ENCODE measurements at places on chromosomes 2 and 18. TPM values are rescaled to one million over a fixed set of nuclear protein-coding genes. Genes with fewer than 3 reads are reported as not detected.

The TRIM54 gene
- total RNA-seq: 0.17 TPM

The HOXD13 gene
- total RNA-seq: not detected

The CARF gene
- total RNA-seq: 7.5 TPM

The TMEM182 gene
- 3.4 TPM for total RNA-seq

The UNC80 gene
- total RNA-seq: not detected

The UGT1A5 gene
- 0.10 TPM for total RNA-seq

The MYO5B gene
- 25.5 TPM for total RNA-seq

The MPP4 gene
- total RNA-seq: not detected

The LBX2 gene
- 1.6 TPM for total RNA-seq

The DES gene
- 101 TPM for total RNA-seq

The CAPN14 gene
- 0.23 TPM for total RNA-seq

The CYS1 gene
- 0.93 TPM for total RNA-seq

The LRRC30 gene
- not detected for total RNA-seq

The SRD5A2 gene
- total RNA-seq: 0.09 TPM

The CKAP2L gene
- 5.2 TPM for total RNA-seq

The IFIH1 gene
- total RNA-seq: 26.8 TPM

The PARD3B gene
- 24.6 TPM for total RNA-seq

The FAM228B gene
- 18.2 TPM for total RNA-seq
